ENCODE measurements at places on chromosomes 5 and 9.

- H3K27me3 ChIP-seq = no peaks in the 10 kb centered on the region
- H3K4me3 ChIP-seq = no peak overlapping the region
- DNase-seq = no peak
- H3K4me1 ChIP-seq = peaks cover 36% of the 10 kb centered on the region
Measured at GRCh38 chr5:68504306-68504705, 288.8 kb downstream of the PIK3R1 start.

DNA sequence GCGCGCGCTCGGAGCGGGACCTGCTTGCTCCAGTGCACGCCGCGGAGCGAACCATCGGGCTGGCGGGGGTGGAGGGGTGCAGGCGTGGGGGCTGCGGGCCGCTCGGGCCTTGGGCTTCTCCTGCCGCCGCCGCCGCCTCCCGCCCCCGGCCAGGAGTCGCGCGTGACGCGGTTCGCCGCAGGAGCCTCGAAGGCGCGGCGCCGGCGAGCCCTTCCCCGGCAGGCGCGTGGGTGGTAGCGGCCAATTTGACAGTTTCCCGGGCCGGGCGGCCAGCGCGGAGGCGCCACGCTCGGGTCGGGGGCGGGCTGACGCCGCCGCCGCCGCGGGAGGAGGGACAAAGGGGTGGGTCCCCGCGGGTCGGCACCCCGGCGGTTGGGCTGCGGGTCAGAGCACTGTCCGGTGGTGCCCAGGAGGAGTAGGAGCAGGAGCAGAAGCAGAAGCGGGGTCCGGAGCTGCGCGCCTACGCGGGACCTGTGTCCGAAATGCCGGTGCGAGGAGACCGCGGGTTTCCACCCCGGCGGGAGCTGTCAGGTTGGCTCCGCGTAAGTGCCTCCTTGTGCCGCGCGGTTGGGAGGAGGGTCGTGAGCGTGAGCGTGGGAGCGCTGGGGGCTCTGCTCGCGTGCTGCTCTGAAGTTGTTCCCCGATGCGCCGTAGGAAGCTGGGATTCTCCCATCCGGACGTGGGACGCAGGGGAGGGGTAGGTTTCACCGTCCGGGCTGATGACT, at the start of gene TJP2:
TJP2 (plus strand) TSS at position 387 of the 725 bp plus-strand sequence; CDS start at position 483, 96 bp downstream.
- no peaks in the 10 kb centered on the region for H3K27me3 ChIP-seq
- peak within 1 kb of the TSS; percentile 85 for H3K4me3 ChIP-seq
- H3K4me1 ChIP-seq = peaks cover 45% of the 10 kb centered on the region

GRCh38 chr9:73081979-73082657, 69.5 kb upstream of the ANXA1 start:
- H3K27ac ChIP-seq = no peak overlapping the region
- peaks cover 22% of the 10 kb centered on the region for H3K27me3 ChIP-seq
- H3K4me3 ChIP-seq = no peak overlapping the region
- H3K4me1 ChIP-seq = peaks cover 13% of the 10 kb centered on the region
- no peak for DNase-seq
- no peaks in the 10 kb centered on the region for H3K36me3 ChIP-seq

- H3K36me3 ChIP-seq = no peaks in the 10 kb centered on the region
- H3K27me3 ChIP-seq = no peaks in the 10 kb centered on the region
- peak overlapping the region; percentile 93 for H3K27ac ChIP-seq
- H3K4me3 ChIP-seq = peak overlapping the region; percentile 65
Measured at GRCh38 chr9:16828340-16829281, 41.9 kb downstream of the BNC2 start.

DNA sequence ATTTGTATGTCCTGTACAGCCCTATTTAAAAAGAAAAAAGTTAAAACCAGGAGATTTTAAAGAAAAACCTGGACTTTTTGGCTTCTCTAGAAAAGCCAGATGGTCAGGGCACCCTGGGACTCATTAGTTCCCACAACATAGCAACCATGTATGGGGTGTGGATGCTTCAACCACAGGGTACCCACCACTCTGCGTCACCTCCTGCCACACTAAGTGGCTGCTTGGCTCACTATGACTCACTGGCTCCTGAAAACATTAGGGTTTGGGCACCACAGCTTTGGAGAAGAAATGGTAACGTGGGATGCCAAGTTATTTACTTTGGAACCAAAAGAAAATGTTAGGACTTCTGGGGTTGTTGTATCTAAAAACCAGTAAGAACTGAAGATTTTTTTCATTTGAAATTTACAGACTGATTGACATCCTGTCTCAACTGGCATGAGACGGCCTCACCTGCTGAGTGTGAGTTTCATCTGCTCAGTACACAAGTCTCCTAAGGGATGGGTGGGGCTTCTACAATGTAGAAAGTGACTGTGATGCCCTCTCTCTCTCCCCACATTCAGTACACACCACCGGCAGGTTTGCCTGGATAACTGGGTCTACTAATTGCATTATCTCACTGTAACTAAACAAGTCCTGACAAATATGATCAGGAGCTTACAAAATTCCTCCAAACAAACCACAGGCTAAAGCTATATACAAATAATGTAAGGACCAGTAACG, 103.9 kb downstream of the ESM1 start:
- H3K36me3 ChIP-seq = peaks cover 2% of the 10 kb centered on the region
- peaks cover 23% of the 10 kb centered on the region for H3K4me1 ChIP-seq
- H3K27me3 ChIP-seq = peaks cover 6% of the 10 kb centered on the region
- H3K27ac ChIP-seq = no peak overlapping the region
- DNase-seq = no peak
- H3K4me3 ChIP-seq = no peak overlapping the region

GRCh38 chr9:90772386-90772785, 29.2 kb upstream of the SYK start:
- H3K27ac ChIP-seq = no peak overlapping the region
- H3K36me3 ChIP-seq = no peaks in the 10 kb centered on the region
- H3K4me1 ChIP-seq = peaks cover 3% of the 10 kb centered on the region

GRCh38 chr9:137194909-137195308, 5.6 kb downstream of the TPRN start:
- peaks cover 1% of the 10 kb centered on the region for H3K36me3 ChIP-seq
- H3K4me3 ChIP-seq = no peak overlapping the region

DNA sequence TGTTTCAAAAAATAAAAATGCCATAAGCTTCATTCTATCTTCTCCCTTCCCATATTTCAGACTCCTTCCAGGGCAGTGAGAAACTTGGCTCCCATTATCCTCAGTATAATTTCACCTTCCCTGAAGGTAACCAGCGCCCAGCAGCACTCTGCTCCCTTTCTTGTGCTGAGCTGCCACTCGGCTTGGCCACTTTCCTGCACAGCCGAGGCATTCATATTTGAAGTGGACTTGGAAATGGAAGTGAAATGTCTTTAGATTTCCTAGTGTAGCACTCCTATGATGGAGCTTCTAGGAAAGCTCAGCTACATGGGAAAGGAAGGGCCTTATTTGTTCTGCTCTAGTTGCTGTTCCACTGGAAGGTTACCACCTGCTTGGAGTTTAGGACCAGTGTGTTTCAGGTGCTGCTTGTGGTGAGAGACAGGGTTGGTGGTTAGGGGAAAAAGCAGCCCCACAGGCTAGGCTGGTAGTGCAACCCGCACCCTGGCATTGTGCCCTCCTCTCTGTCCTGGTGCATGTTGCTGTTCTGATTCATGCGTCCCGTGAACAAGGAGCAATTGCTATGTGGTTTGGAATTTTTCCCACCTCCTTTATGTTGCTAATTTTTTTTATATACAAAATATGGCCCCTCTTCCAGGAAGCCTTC, 53.8 kb downstream of the RAD23B start:
- H3K27me3 ChIP-seq = no peaks in the 10 kb centered on the region
- no peak for DNase-seq
- H3K27ac ChIP-seq = peak overlapping the region; percentile 62
- no peak overlapping the region for H3K4me3 ChIP-seq

DNA sequence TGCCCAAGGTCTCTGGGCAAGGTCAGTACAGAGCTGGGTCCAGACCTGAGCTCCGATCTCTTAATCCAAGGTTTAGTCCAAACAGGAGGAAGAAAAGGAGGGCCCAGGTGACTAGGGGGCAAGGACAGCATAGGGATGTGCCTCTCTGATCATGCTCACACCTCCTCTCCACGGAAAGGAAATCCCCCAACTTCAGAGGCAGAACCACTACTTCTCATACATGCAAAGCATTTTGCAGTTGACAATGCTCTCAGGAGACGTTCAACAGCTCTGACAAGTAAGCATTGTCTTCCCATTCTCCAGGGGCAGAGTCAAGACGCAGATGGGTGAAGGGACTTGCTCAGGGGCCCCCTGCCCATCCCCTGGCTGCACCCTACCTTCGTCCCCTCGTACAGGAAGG, 8.7 kb upstream of the CORO2A start:
- DNase-seq = no peak
- H3K4me3 ChIP-seq = no peak overlapping the region
- no peak overlapping the region for H3K27ac ChIP-seq
- H3K36me3 ChIP-seq = peaks cover 6% of the 10 kb centered on the region
- H3K27me3 ChIP-seq = no peaks in the 10 kb centered on the region
- H3K4me1 ChIP-seq = peaks cover 7% of the 10 kb centered on the region

DNA sequence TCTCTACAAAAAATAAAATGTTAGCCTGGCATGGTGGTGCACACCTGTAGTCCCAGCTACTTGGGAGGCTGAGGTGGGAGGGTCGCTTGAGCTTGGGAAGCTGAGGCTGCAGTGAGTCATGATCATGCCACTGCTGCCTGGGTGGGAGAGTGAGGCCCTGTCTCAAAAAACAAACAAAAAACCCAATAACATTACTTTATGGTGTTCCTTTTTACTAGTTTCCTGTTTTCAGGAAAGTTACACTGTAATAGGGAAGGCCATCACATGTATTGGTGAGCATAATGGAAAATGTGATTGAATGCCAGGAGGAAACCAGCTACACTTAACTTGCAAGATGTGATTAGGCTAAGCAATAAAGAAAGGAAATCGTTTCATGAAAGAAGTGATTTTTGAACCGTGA, 42.7 kb downstream of the SV2C start:
- no peak for DNase-seq
- H3K27me3 ChIP-seq = peaks cover 18% of the 10 kb centered on the region
- H3K4me3 ChIP-seq = no peak overlapping the region
- H3K27ac ChIP-seq = no peak overlapping the region
- H3K4me1 ChIP-seq = no peaks in the 10 kb centered on the region
- H3K36me3 ChIP-seq = no peaks in the 10 kb centered on the region

DNA sequence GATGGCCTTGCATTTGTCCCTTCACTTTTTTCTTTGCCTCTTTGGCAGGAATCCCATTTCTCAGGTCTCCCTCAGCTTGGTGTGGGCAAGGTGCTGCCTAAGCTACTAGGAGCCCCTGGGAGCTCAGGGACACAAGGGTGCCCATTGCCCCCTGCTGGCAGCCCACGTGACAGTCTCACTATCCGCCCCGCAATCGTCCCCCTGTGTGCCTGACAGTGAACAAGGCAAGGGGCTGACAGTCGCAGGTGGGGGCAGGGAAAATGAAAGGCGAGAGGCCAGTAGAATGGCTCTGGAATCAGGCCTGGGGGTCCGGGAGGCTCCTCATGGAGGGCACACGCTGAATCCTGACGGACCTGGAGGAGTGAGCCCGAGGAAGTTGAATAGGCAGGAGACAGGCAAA, 2.0 kb upstream of the PCDH12 start:
- no peak overlapping the region for H3K27ac ChIP-seq
- no peak for DNase-seq
- peaks cover 6% of the 10 kb centered on the region for H3K4me1 ChIP-seq
- H3K4me3 ChIP-seq = no peak overlapping the region
- no peaks in the 10 kb centered on the region for H3K27me3 ChIP-seq

DNA sequence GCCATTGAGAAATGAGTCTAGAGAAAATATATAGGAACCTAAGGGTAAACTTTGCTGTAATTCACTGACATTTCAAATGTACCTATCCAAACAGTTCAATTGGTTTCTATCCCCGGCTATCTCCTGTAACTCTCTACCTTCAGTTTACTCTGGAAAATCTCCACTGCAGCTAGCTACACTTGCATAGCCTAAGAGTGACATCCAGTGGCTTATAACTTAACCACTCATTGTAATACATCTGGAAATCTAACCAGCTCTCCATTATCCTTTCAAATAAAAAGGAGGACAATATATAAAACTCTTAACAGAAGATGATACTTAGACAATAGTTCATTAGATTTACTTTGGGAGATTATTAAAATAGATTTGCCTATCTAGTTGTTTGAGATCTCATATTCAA, 35.3 kb upstream of the SPDL1 start:
- no peak for DNase-seq
- H3K27me3 ChIP-seq = peaks cover 9% of the 10 kb centered on the region
- peaks cover 21% of the 10 kb centered on the region for H3K4me1 ChIP-seq

- no peak overlapping the region for H3K4me3 ChIP-seq
- H3K27me3 ChIP-seq = no peaks in the 10 kb centered on the region
- DNase-seq = peak; percentile 73
- H3K4me1 ChIP-seq = no peaks in the 10 kb centered on the region
Measured at GRCh38 chr5:132074772-132075718, 1.5 kb downstream of the CSF2 start.

- no peaks in the 10 kb centered on the region for H3K36me3 ChIP-seq
- no peak for DNase-seq
- no peaks in the 10 kb centered on the region for H3K4me1 ChIP-seq
- H3K27me3 ChIP-seq = peaks cover 3% of the 10 kb centered on the region
Measured at GRCh38 chr9:7848498-7848897, 48.9 kb upstream of the DMAC1 start.

GRCh38 chr9:136482046-136482792, 621 bp downstream of the SEC16A start:
- peak; percentile 87 for DNase-seq
- no peaks in the 10 kb centered on the region for H3K36me3 ChIP-seq
- peak overlapping the region; percentile 95 for H3K4me3 ChIP-seq
- peaks cover 28% of the 10 kb centered on the region for H3K4me1 ChIP-seq
- H3K27ac ChIP-seq = peak overlapping the region; percentile 93

DNA sequence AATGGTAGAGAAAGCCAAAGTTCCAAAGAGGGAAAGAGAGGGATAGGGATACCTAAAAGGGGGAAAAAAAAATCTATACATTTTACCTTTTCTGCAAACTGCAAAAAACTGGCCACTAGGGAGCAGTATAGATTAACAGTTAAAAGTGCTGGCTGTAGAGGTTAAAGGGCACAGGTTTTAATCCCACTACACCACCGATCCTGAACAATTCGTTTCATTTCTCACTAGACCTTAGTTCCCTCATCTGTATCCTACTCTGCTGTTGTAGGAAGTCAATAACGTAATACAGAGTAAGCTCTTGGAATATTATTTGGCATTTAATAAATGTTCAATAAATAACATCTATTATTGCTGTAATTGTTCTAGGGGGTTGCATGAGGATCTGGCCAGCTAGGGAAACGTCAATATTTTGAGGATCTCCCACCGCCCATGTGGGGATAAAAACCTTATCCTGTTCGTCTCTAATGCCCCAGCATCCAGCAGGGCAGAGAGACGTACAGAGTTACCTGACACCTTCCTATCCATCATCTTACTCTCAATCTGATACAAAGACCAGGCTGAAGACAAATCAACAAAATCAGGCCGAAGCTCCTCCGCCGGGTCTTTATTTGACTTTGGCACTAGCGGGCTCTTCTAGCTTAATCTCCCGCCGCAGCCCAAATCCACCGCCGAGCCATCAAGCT, 757 bp downstream of the CDC26 start:
- no peak overlapping the region for H3K27ac ChIP-seq
- no peak for DNase-seq
- H3K36me3 ChIP-seq = peaks cover 20% of the 10 kb centered on the region
- peaks cover 16% of the 10 kb centered on the region for H3K4me1 ChIP-seq

- H3K36me3 ChIP-seq = no peaks in the 10 kb centered on the region
- no peak overlapping the region for H3K4me3 ChIP-seq
- no peak overlapping the region for H3K27ac ChIP-seq
- no peak for DNase-seq
Measured at GRCh38 chr9:73470766-73471165, 319.1 kb downstream of the ANXA1 start.

Data from chondrocyte (in vitro differentiated cells).